GM04504 (cell line): ENCODE measurements at places on chromosomes 3 and 15.
A peak's percentile ranks its signal among the peaks of the same experiment; 100 is the strongest.

DNA sequence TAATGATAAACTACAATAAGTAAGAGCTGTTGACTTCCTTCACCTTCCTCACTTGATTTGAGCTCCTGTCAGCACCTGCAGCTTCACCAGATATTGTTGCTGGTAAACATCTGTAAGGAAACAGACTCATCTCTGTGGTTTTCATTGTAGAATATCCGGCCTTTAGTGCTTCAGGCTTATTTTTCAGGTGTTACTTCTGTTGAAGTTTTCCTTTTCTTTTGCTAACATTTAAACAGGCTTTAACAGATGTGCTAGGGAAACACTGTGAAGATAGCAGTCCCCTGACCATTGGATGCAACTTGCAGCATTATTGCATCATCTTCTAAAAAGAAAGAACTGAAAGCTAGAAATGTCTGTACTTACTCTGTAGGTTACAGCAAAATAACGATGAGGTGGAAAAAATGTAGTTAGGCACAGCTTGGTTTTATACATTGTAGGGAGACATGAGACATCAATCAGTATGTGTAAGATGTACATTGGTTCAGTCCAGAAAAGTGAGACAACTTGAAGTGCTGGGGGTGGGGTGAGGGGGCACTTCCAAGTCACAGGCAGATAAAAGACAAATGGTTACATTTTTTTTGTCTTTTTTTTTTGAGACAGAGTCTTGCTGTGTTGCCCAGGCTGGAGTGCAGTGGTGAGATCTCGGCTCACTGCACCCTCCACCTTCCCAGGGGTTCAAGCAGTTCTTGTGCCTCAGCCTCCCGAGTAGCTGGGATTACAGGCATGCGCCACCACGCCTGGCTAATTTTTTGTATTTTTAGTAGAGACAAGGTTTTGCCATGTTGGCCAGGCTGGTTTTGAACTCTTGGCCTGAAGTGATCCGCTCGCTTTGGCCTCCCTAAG, 10.2 kb downstream of the EDEM1 start:
- no peak for DNase-seq

DNA sequence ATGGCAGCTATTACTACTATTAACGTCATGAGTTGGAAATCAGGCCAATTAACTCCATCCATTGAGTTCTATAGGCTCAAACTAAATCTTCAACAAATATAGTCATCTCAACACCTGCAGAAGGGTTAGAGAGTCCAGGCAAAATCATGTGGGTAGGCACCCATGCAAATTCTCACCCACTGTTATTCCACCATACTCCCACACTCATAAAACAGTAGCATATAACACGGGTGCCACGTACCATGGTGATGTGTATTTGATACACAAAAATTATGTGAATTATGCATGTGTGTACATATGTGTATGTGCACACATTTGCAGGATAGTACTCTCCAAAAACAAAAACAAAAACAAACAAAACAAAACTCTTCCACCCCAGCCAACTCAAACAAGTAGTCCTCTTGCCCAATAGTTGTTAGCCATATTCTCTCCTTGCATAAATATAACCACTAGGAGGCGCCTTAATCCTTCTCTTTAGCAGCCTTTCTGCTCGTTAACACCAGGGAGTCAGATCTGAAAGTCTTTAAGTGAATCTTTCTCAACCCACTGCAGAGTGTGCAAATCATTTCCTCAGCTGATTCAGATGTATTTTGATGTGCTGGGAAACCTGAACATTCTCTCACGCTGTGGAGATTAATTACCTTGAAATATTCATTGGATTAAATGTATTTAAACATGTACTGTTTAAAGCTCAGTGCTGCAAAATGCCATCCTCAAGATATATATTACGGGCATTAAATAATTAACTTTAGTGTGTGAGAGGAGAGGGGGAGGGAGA, 38.0 kb upstream of the COPB2 start:
- DNase-seq: peak; percentile 67

DNA sequence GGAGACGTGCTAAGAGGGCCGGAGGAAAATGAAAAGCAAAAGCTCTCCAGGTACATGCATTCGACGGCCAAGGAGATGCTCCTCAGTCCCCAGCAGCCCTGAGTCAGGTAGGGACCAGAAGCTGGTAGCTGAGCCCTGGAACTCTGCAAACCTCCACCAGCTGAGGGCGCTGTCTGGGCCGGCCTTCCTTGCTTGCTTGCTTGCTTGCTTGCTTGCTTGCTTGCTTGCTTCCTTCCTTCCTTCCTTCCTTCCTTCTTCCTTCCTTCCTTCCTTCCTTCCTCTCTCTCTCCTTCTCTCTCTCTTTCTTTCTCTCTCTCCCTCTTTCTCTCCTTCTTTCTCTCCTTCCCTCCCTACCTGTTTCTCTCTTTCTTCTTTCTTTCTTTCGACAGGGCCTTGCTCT, 94.6 kb upstream of the RASGRF1 start:
- no peak for DNase-seq

GRCh38 chr3:20511863-20512505, 326.0 kb upstream of the SGO1 start:
- DNase-seq: peak; percentile 51

- DNase-seq: no peak
Measured at GRCh38 chr3:59451800-59452746, 402.2 kb upstream of the CFAP20DC start.

GRCh38 chr15:50143255-50143860, 24.3 kb upstream of the ATP8B4 start:
- no peak for DNase-seq

GRCh38 chr3:185658943-185659342, 72.8 kb downstream of the SENP2 start:
- no peak for DNase-seq

DNA sequence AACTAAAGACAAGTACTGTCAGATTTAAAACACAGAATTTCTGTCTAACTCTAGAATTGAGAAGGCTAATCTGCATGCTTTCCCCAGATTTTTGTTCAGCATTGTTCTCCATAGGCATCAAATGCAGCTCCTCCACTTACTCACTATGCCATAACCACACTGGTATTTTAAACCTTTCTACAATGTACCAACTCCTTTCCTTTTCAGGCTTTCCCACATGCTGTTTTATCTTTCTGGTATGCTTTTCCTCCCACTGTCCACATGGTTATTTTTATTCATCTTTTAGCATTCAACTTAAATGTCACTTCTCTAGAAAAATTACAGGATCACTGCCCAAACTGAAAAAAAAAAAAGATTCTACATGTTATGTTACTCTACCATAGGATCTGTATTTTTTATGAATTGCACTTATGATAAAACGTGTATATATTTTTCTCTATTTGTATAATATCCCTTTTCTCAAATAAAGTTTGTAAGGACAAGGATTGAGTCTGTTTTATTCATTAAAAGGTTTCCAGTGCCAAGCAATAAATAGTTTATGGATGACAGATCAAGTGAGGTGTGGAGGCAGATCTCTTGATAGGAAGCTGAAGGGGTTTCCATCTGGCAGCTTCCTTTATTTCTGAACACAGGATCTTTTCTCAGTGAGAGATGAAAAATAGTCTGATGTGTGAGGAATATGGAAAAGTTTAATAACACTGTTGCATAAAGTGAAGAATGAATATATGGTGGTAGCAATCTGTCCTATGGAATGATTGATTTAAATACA, 1064.5 kb downstream of the ZPLD1 start:
- DNase-seq: no peak

DNA sequence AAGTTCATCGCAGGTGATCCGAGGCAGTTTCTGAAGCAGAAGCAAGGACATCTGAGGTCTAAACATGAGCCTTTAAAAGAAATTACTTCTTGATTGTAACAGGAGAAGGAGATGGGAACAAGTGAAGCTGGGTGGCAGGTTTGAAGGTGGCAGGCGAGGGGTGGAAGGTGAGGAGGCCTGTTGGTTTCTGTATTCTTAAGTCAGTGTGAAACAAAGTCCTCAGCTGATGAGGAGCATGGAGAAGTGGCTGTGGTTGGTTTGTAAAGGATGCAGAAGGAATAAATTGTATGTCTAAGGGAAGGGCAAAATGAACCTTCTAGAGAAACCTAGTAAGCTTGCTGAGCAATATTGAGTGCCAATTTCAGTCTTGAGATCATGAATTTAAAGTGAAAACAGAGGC, 298.8 kb downstream of the CHST2 start:
- DNase-seq: no peak

- no peak for DNase-seq
Measured at GRCh38 chr15:70056091-70056680, 41.5 kb downstream of the TLE3 start.

DNA sequence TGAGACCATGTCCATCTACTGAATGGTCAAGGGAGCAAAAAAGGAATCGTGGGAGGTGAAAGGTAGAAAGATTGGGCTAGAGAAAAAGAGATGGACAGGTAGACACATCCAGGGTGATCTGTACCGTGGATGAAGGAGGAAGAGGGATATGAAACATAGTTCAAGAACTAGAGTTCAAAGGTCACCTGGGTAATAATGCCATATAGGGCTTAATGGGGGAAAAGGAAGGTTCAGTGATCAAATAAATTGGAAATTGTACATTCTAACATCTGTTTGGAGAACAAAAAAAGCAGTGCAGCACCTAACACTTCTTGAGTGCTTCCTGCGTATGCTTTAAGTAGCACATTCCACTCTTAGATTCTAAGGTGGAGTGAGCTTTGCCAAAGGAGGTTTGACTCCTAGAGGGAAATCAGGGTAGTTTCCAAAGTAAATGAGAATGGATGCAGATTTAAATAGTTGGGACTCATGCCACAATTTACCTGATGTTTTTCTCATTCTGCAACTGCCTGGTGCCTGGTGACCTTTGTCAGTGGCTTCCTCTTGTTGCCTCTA, 46.6 kb downstream of the MITF start:
- no peak for DNase-seq

GRCh38 chr3:34292605-34293300, 494.3 kb downstream of the PDCD6IP start:
- no peak for DNase-seq

- no peak for DNase-seq
Measured at GRCh38 chr15:68344600-68344999, 67.1 kb downstream of the FEM1B start.

DNA sequence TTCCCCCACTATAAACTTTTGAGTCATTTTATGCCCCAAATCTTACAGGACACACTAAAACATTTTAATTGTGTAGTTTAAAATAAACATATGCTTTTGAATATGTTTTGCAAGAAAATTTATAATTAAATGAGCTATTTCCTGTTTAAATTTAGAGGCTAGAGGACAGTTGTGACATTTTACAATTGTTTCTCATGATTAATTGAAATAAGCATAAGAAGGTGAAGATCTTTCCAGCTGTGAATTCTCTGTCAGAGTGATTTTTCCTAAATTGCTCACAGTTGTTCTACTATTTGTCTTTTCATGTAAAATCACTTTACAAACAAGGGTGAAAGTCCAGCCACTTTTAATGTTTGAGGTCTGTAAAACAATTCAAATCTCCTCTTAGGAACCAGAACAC, 892.3 kb downstream of the CADM2 start:
- DNase-seq: no peak

DNA sequence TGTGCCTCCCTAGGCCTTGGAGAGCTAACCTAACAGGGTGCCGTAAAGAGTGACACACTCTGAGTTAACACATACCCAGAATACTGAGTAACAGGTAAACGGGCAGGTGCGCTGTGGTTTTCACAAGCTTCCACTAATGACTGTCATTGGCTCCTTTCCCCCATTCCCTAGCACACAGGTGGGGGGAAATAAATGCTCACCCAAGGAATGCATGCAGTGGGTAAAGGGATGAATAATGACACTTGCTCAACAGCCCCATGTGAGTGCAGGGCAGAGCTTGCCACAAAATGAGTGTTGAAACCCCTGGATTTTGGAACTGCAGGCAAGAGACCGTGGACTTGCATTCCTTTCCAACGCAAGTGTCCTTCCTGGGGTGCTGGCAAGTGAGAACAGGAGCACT, 57.6 kb downstream of the ADAMTS17 start:
- no peak for DNase-seq

- DNase-seq: no peak
Measured at GRCh38 chr3:37855363-37855970, 6.2 kb upstream of the CTDSPL start.

DNA sequence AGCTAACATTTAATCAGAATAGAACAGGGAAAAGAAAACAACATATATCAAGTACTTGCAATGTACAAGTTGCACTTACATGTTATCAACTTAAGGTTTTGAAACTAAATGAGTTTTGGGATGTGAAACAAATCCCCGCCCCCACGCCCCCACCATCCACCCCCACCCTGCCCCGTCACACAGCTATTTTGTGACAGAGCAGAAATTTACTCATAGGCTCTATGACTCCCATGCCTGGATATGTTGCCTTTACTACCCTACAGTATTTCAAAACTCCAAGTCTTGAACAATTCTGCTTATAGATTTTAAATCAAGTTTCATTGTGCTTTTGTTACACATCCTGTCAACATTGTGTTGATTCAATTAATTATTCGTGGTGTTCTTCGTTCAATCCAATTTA, 18.1 kb upstream of the IL1RAP start:
- DNase-seq: no peak

DNA sequence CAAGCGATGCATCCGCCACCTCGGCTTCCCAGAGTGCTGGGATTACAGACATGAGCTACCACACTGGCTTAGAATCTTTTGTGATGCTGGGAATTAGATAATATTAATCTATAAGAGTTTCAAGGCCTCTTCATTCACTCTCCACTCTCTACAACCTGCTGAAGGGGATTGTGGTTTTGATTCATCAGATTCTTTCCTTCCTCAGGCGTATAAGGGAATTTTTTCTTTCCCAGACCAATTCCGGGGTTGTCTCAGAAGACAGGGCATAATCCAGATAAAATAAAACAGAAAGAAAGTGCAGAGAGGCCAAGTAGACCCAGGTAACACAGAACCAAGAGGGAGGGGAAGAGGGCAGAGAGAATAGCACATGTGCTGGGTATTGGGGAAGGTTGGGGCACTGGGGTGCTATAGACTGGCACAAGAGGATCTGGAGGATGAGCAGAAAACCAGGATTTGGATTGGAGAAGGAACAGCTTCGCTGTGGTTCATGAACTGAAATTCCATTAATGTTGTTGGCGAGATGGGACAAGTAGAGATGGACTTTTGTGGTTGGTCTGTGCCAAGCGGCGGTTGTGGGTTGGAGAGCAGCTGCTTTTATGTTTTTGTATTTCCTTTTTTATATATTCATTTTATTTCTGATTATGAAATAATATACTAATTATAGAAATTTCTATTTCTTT, 12.8 kb downstream of the ARL6IP5 start:
- DNase-seq: no peak

DNA sequence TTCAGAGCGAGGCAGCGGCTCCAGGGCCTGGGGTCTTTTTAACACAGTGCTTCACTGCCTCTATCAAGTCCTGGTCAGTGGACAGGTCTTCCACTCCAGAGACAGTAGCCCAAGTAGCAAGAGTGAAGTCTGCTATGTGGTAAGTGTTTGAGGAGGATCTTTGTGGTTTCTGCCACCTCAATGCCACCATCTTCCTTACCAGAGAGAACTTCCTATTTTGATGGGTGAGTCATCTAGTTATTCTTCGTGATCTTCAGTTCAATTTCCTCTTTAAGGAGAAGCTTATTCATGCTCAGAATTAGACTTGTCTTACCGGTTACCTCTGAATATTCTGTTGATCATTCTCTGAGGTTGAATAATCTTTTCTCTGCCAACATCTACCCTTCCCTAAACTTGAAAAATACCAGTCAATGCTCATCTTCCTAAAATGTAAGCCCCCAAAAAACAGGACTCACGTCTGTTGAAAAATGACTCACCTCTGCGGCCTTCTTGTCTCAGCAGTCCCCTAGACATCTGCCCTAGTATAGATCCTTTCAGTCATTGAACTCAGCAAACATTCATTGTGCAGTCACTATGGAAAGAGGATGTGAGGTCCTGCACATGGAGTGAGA, 32.2 kb upstream of the BCL6 start:
- DNase-seq: no peak

GRCh38 chr15:60839510-60840211, 360.7 kb upstream of the ICE2 start:
- DNase-seq: no peak
